MM.1S (cell line): ENCODE measurements at places on chromosomes 1 and 21.

DNA sequence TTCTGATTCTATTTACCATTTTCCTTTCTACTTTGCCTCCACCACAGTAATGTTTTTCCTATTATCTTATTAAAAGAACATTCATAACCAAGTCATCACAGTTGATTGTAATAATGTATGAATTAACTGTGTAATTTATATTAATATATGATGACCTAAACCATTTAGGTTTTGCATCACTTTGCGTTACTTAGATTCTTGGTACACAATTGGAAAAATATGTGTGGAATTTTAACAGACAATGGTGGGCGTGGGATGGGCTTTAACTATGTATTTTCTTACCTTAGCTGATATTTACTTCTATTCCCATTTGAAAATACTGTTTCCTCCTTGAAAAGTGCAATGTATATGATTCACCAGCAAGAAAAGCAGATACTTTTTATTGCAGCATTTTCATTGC is 3.6 kb downstream of the KRTAP21-3 start:
- no peaks in the 10 kb centered on the region for H3K27me3 ChIP-seq
- H3K4me3 ChIP-seq: no peak overlapping the region
- no peaks in the 10 kb centered on the region for H3K4me1 ChIP-seq
- no peak overlapping the region for H3K27ac ChIP-seq

DNA sequence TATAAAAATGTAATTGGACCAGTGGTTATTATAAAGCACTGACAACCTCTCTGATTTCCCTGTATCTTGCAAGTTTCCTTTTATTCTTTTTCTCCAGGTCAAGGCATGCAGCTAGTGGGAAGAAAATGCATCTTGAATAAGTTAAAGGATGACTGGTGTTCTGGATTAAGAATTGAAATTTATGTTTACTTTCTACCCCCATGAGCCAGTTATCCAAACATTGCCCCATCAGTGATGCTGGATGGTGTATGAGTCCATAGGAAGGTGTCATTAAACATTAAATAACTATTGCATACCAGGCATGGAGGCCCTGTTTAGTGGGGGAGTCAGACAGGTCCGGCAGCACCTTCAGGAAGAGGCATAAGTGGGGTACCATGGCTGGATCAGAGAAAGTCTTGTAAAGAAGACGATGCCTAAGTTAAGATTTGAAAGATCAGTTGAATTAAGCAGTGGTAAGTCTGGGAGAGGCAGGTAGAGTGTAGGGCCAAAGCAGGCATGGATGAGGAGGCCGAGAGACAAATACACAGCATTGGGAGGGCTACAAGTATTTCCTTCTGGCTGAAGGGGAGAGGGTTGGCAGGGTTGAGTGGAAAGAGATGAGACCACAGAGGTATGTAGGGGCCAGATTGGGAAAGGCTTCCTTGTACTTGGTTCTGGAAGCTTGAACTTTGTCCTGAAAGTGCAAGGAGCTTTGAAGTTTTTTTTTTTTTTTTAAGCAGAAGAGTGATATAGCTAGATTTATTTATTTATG is 5.7 kb downstream of the SZRD1 start:
- no peaks in the 10 kb centered on the region for H3K27me3 ChIP-seq
- H3K36me3 ChIP-seq: no peaks in the 10 kb centered on the region
- peaks cover 6% of the 10 kb centered on the region; the same call in 1 of the 2 replicates for H3K4me1 ChIP-seq

DNA sequence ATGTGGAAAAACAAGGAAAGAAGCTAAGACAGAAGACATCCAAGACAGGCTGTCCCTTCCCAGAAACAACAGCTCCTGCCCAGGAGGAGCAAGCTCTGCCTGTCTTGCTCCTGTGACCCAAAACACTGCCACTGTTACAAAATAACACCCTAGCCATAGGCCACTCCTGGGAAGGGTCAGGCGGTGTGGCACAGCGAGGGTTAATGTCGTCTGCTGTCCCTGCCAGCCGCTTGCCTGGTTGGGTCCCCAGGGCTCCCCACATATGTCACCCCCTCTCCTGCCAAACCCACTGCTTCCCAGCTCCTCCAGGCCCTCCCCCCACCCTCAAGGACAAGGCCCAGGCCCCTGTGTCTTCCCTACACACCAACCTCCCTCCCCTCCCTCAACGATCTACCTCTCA is 3.9 kb upstream of the NHLH1 start:
- H3K27me3 ChIP-seq: no peaks in the 10 kb centered on the region
- no peak for DNase-seq
- no peaks in the 10 kb centered on the region for H3K4me1 ChIP-seq

- H3K27me3 ChIP-seq: no peaks in the 10 kb centered on the region
- no peaks in the 10 kb centered on the region for H3K4me1 ChIP-seq
- no peak for DNase-seq
- no peak overlapping the region for H3K27ac ChIP-seq
- H3K4me3 ChIP-seq: no peak overlapping the region
Observed at GRCh38 chr1:203636291-203636690, 9.7 kb downstream of the ATP2B4 start.

GRCh38 chr1:89633800-89634625 is 1.1 kb downstream of the LRRC8C start:
- H3K4me1 ChIP-seq: peaks cover 27% of the 10 kb centered on the region
- peak overlapping the region; percentile 74 for H3K27ac ChIP-seq
- peak; percentile 59 for DNase-seq

DNA sequence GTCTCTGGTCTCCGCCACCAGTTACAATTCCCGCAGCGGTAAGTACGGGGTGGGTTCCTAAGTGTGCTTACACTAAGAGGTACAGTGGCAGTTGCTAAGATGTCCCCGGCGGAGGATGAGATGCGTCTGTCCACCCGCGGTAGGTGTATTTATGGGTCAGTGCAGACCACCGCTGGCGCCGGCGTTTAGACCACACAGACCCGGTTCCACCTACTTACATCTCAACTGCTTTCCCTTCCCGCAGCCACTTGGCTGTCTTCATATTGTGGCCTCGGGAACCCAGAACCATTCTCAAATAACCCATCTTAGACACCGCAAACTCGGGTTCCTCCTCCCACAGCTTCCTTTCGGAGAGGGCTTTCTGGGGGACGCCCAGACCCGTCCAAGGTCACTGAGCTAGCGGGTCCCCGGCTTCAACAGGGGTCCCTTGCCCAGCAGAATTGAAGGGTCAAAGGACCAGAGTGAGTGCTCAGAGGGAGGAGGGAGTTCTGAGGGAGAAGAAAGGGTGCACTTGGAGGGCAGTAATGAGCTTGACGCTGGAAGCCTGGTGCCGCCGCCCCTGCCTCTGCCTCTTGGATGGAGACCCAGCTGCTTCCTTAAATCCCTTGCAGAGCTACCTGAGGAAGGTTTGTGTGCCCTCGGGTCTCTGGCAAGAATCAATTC is 8.6 kb downstream of the NR5A2 start:
- H3K36me3 ChIP-seq: no peaks in the 10 kb centered on the region
- H3K27ac ChIP-seq: no peak overlapping the region
- H3K4me3 ChIP-seq: no peak overlapping the region
- H3K4me1 ChIP-seq: no peaks in the 10 kb centered on the region

DNA sequence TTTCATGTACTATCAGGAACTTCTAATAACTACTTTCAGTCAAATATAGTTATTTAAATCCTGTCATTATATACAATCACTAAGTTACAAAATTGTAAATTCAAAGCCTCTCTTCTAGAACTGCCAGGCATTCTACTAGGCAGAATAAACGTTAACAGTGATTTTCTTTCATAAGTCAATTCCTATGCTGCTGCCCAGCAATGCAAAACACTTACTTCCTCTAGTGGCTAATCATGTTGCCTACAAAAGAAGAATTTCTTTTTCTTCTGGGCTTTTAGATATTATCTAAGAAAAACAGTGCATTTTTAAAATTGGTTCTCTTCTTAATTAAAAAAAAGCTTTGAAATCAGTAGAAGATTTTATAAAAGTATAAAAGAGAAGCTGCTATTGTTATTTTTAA is 509.8 kb upstream of the ADAMTS5 start:
- H3K27ac ChIP-seq: no peak overlapping the region
- H3K27me3 ChIP-seq: no peaks in the 10 kb centered on the region

- H3K27me3 ChIP-seq: no peaks in the 10 kb centered on the region
- no peaks in the 10 kb centered on the region for H3K4me1 ChIP-seq
- no peak overlapping the region for H3K27ac ChIP-seq
- no peak overlapping the region for H3K4me3 ChIP-seq
- no peak for DNase-seq
Observed at GRCh38 chr1:8448911-8449661, 131.2 kb downstream of the SLC45A1 start.

DNA sequence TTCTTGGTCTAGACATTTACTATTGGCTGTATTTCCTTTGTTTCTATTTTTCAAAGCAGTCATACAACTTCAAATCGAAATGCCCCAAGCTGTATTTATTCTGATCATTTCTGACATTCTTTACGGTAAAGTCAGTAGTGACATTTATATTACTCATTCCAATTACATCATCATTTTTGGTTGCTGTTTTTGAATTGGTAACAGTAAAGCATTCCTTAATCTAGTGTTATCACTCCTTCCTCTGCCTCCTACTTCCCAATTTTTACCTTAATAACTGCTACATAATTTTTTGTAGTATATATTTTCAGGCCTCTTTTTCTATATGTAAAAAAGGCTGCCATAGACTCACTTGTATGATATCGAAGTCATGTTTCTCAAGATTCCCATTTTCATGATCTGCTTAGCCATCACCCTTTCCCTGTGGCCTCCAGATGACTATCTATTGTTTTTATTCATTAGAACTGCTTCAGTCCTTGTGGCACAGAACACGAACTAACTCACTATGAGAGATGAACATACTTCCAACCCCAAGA is 167.2 kb downstream of the RUNX1 start:
- no peak overlapping the region for H3K27ac ChIP-seq
- H3K36me3 ChIP-seq: peaks cover 7% of the 10 kb centered on the region; the same call in 1 of the 2 replicates
- DNase-seq: no peak

GRCh38 chr1:98172578-98172977 is 251.7 kb upstream of the DPYD start:
- H3K4me3 ChIP-seq: no peak overlapping the region
- DNase-seq: no peak
- no peaks in the 10 kb centered on the region for H3K36me3 ChIP-seq
- no peaks in the 10 kb centered on the region for H3K4me1 ChIP-seq

GRCh38 chr1:92953491-92953890 is 7.8 kb downstream of the DIPK1A start:
- peak; percentile 81 for DNase-seq
- peak overlapping the region; percentile 43; the same call in 1 of the 2 replicates for H3K4me3 ChIP-seq
- H3K4me1 ChIP-seq: peaks cover 51% of the 10 kb centered on the region
- H3K27me3 ChIP-seq: no peaks in the 10 kb centered on the region

- DNase-seq: no peak
- H3K4me3 ChIP-seq: no peak overlapping the region
- H3K36me3 ChIP-seq: no peaks in the 10 kb centered on the region
- no peak overlapping the region for H3K27ac ChIP-seq
Observed at GRCh38 chr1:201514466-201514865, 7.5 kb upstream of the CSRP1 start.
